ENCODE measurements at places on chromosomes 5 and 9.

GRCh38 chr9:109012876-109013678, at the start of gene CTNNAL1:
Gene CTNNAL1 (minus strand): TSS chr9:109013499. CDS start chr9:109013442, 57 bp downstream.
- DNase-seq, result peak; percentile 84

DNA sequence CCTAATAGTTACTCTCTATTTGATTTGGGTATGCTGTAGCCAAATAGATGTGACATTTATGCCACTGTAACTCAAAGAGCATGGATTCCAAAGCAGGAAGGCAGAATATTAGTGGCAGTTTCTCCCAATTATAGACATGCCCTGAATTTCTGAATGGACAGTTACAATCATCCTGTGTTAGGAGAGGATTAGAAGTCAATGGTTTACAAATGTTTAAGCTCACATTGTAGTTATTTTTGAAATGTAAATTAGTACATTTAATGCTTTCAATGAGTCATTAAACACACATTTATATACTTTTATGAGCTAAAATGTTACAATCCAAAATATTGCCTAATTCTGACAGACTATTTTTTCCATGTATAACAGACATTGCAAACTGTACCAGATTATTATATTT, 62.3 kb upstream of the CDH18 start:
- no peak for DNase-seq

- DNase-seq, result no peak
Observed at GRCh38 chr5:140611020-140611521, 21.9 kb downstream of the CD14 start.

DNA sequence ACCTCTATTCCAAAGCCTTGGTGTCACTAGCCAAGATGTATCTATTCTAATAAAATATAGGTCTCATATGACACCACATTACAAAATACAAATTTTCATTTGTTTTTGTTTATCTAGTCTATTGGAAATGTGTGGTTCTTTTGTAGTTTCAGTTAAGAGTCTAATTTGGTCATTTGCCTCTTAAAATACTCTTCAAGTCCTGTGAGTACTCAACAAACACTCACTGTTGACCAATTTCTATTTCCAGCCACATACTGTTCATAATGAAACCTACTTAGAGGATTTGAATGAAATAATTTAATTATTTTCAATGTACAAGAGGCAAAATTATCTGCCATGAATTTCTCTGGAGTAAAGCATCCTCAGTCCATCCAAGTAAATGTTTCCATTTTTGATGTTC, 40.6 kb downstream of the SLC1A3 start:
- DNase-seq, result no peak

GRCh38 chr5:80453366-80453765, 34.5 kb upstream of the FAM151B start:
- no peak for DNase-seq

Measured in T-helper 22 cell (primary cell).